ENCODE measurements at places on chromosomes 1 and 21.

- DNase-seq = no peak
These were observed 141.0 kb downstream of the ATP6V1G3 start for GRCh38 chr1:198399452-198399851.

DNA sequence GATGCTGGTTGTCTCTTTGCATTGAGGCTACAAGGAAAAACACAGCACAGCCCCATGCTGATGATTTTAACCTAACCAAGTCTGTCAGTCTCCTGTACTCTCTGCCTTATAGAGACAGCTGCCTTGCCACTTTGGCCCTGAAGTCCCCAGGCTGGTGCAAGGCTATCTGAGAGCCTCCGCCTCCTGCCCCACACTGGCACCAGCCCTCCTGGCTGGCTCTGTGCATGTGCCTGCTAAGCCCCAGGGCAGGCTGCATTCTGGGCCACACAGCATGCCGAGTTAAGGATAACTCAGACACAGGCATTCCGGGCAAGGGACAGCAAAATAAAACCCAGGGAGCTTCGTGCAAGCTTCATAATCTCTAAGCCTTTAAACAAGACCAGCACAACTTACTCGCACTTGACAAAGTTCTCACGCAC, 910 bp downstream of the RUNX1 start:
- peak; percentile 15 for DNase-seq

- no peak for DNase-seq
These were observed 595 bp downstream of the GLUL start for GRCh38 chr1:182391028-182391361.

DNA sequence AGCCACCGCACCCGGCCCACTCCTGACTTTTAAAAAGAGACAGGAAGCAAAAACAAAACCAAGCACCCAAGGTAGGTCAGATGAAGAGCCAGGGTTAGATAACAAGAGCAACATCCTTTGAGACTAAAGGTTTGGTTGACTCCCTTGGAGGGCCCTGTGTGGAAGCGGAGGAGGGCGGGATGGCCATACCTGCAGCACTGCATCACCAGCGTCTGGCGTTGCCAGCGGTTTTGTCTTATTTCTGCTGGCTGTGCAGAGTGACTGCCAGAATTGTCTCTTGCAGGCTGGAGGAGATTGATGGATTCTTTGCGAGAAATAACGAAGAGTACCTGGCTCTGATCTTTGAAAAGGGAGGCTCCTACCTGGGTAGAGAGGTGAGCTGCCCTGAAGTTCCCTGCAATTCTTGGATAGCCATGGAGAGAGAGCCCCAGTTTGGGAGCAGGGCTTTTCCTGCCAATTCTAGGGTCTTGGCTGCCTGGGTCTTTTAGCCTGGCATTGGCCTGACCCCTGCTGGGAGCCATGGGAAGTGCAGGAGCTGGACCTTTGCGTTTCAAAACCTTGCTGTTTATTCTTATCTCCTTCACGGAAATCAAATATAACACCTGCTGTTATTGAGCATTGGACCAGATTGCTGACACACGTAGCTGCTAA, 24.0 kb downstream of the QSOX1 start:
- DNase-seq = peak; percentile 40

DNA sequence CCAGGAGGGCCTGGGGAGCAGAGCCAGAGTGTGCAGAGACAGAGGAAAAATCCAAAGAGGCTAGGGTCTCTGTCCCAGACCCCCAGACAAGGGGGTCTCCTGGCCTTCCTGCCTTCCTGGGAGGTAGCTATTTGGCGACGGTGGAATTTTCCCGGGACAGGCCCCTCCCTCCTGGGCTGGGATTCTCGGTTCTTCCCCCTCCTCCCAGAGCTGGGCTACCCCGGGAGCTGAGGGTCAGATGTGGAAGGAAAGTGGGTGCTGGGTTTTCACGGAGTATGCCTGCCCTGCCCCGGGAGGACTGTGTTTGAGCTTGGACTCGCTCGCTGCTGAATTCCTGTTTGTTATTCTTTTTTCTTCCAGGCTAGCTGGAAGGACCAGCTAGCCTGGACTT, 759 bp downstream of the AMPD2 start:
- peak; percentile 41 for DNase-seq

- DNase-seq = no peak
These were observed 130.8 kb downstream of the HMCN1 start for GRCh38 chr1:185864889-185865517.

- DNase-seq = no peak
These were observed 51.4 kb downstream of the HMCN1 start for GRCh38 chr1:185785586-185785985.

DNA sequence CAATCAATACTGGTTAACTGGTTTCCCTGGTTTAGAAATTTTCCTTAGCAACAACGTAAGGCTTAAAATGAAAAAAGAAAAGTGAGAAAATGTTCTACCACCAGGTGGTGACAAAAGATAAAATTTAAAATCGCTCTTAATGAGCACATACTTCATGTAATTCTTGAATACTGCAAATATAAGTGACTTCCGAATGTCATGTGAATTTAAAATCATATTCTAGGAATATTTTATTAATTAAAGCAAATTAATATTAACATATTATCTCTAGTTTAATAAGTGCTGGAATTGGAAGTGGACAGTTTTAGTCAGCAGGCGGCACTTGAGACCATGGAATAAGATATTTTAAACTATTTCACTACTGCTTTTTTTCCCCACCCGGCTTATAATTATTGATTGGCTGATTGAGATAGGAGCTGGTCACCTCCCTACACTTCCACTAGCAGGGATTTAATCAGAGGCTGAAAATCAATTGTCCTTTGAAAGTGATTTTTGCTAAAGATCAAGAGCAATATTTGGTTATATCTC, 5.0 kb upstream of the ADAMTS1 start:
- peak; percentile 80 for DNase-seq

- no peak for DNase-seq
These were observed 27.8 kb downstream of the ELK4 start for GRCh38 chr1:205604059-205604458.

DNA sequence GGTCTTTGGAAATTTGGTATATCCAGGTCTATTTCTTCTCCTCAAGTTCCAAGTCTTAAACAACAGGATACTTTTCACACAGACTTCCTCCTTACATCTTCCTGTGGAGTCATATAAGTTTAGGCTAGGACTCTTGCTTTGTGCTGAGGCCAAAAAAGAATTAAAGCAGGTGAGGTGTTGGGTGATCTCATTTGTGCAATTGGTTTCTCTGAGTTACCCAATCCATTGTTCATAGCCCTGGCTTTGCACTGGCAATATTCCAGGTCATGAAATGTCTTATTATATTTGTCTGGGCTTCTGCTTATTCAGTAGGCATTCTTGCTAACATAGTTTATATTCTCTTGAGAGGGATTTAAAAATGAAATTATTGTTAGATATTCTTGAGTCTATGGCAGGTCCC, 14.1 kb upstream of the KIAA0040 start:
- DNase-seq = no peak

DNA sequence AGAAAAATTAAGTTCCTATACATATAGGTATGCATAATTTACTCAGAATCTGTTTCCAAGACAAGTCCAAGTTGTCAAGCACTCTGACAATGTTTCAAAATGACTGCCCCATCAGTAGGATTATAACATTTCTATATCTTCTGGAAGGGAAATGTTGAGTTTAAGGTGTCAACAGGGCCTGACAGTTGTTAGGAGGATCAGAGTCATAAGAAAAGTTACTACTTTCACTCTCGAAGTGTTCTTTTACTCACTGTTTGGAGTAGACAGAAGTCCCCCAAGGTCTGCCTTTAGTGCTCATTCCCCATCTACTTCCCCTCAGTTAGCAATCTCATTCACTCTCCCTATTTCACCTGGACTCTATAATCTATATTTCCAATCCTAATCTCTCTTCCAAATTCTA, 20.6 kb upstream of the MAGI3 start:
- no peak for DNase-seq

GRCh38 chr1:179973198-179974110, 18.8 kb downstream of the CEP350 start:
- DNase-seq = no peak

- DNase-seq = no peak
These were observed 319.8 kb upstream of the SPAG17 start for GRCh38 chr1:118504867-118505266.

DNA sequence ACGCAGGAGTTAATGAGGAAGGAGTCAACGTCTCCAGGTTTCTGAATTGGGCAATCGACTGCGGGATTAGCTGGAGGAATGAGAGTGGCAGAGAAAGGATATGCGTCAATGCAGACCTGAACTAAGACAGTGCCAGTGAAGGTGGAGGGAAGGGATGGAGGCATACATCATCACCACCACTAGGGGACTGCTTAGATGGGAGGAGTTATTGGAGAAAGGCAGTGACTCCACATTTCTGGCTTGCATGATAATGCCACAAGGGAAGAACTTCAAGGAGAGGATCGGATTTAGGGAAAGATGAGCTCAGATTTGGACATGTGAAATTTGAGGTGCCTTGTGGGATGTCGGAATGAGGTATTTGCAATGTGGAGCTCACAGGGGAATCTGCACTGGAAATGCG, 17.5 kb downstream of the VASH2 start:
- DNase-seq = no peak

GRCh38 chr1:63005812-63006211, 221.9 kb downstream of the ATG4C start:
- DNase-seq = no peak

DNA sequence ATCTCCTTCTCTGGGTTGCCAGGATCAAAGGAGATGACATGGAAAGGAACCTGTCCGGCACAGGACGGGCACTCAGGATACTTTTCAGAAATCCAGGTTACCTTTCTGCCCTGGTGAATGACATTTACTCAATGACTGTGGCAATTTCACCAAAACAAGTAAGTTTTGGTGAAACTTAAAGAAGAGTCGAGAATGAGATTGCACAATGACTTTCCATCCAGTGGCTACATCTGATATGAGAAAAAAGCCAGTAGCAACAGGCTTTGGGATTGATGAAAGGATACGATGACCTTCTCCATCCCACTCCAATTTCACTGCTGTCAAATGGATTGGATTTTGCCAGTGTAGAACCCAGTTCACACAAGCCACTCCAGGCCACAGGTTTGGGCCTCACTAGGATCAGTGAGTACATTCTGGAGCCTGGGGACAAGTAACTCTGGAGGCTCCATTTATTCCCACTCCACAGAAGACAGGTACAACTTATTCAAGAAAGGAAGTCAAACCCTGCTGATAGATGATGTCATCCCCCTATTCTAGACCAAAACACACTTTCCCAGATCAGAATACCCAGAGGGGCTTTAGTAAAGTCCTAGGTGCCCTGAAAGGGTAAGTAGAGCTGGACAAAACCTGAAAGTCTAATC, 63.3 kb downstream of the PLPP3 start:
- no peak for DNase-seq

GRCh38 chr1:192983349-192983980, 75.7 kb downstream of the UCHL5 start:
- DNase-seq = no peak

DNA sequence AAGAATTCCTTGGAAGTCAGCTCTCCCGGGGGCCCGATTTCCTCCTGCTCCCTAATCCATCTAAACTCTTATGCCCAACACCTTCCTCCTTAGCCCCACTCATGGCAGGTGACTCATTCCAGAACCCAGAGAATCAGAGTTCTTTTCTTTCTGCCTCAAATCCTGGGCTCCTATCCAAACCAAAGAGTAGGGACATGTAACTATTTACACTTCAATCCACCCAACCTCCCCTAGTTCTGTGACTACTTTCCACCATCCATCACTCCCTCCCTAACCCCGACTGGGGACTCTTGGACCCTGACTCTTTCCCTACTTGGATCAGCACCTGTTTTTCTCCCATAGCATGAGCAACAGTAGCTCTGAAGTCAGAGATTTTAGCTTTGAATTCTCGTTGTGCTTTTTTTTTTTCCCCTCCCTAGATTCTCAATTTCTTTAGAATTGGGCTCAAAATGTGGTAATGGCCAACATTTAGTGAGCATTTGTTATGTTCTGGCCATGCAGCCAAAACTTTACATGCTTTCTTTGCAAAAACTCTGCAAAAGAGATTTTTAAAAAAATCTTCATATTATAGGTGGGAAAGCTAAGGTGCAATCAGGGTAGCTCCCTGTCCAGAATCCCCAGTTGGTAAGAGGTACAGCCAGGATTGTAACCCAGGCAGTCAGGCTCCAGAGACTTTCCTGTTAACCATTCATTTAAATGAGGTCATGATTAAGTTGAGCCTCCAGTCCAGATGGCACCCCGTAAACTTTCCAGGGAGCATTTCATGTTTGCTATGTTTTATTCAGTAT, 7.5 kb upstream of the CYP4A11 start:
- no peak for DNase-seq

GRCh38 chr1:40014253-40014706, 26.2 kb upstream of the CAP1 start:
- no peak for DNase-seq

- no peak for DNase-seq
These were observed 47.8 kb downstream of the ITPKB start for GRCh38 chr1:226691247-226691646.

- DNase-seq = no peak
These were observed 42.6 kb downstream of the CD34 start for GRCh38 chr1:207868251-207868773.

- no peak for DNase-seq
These were observed 58.7 kb upstream of the STUM start for GRCh38 chr1:226489718-226490425.

DNA sequence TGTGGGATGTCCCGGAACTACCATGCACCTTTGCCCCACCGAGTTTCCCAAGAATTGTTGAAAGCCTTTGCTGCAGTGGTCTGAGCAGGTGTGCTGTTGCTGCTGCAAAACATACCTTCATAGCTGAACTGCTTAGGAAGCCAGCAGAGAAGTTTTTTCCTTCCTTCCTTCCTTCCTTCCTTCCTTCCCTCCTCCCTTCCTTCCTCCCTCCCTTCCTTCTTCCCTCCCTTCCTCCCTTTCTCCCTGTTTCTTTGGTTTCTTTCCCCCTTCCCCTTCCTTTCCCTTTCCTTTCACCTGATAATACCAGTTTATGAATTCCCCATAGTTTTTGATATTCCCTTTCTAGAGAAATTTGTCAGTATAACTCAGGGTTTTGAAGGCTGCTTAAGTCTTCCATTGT, 10.8 kb upstream of the SH3D21 start:
- no peak for DNase-seq

GRCh38 chr1:2968471-2968881, 52.8 kb upstream of the ACTRT2 start:
- peak; percentile 94 for DNase-seq

DNA sequence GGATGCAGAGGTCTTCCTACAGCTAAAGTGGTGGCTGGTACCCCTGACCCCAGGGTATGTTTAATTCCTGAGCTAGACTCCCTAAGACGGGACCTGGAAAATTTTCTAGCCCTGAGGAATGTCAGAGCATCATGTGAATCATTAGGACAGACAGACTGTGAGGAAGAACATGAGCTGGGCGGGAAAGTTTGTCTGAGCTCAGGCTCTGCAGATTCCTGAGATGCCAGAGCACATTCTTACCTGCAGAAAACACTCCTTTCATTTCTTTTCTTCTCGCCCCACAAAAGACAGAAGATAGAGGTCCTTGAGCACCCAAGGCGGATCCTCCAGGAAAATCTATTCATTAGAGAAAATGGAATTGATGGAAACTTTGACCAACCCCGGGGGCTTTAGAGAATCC, 6.5 kb downstream of the CAPN2 start:
- no peak for DNase-seq

- DNase-seq = no peak
These were observed 43.7 kb upstream of the ABCG1 start for GRCh38 chr21:42175110-42175710.

- no peak for DNase-seq
These were observed 27.7 kb upstream of the LY9 start for GRCh38 chr1:160768295-160768657.

All from globus pallidus (tissue), 1 donor.